Retinal pigment epithelial cell (primary cell): ENCODE measurements at places on chromosomes 2 and 18.

GRCh38 chr2:177783835-177784744, 288.5 kb downstream of the PDE11A start:
- no peak for DNase-seq

DNA sequence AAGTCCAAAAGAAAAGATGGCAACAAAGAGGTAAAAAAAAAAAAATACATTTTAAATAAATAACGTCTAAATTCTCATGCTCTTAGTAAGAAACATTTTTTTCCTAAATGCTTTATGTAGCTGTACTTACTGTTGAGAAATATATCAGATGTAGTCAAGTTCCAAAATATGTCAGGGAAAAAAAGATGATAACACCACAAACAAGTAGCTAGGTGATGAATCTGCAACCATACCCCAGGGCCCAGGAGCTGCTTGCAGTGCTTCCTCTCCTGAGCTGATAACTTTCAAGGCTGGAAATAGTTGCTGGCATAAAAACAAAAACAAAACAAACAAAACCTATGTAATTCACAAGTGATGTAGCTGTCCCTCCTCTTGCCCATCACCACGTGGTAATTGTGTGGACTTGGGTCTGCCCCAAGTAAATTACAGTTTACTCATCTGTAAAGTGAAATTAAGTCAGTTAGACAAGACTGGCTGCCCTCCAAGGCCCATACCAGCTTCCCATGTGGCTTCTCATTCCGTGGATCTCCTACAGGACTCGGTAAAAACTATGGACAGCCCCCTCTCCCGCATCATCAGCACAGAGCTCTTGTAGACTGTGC, 82.6 kb downstream of the SP100 start:
- DNase-seq = peak; percentile 34

GRCh38 chr2:241898463-241899270, 29.1 kb downstream of the RTP5 start:
- no peak for DNase-seq

- no peak for DNase-seq
Measured at GRCh38 chr2:66968946-66969345, 428.2 kb upstream of the ETAA1 start.

GRCh38 chr2:2520401-2520811, 189.3 kb upstream of the MYT1L start:
- no peak for DNase-seq

DNA sequence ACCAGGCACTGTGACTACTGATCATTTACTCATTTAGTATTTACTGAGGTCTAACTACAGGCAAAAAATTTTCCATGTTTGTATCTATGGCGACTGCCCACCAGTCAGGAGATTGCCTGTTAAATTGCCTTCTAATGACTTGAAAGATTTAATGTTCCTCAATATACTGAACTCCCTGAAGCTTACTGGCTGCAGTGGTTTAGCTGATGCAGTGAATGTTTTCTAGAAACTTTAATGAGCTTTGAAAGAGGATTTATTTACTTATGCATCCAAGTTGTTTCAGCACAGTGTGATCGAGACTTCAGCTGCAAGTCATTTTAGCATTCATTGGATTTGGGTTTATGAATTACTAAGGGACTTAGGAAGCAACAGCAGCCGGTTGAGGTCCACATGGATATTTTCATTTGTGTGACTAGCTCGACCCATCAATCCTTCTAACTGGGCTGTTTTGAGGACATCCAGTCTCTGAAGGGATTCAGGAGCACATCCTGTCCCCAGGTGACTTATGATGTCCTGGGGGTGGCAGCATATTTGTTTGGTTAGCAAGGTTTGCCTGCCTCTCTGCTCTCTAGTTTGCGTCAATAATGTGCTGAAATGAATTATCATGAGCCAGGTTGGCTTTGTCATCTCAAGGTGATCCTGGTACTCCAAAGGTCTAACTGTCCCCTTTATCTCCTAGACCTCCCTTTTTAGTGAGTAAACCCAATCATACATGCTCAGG, 26.8 kb downstream of the ACMSD start:
- DNase-seq = peak; percentile 31

- DNase-seq = no peak
Measured at GRCh38 chr2:10576456-10576855, 113.3 kb downstream of the NOL10 start.

DNA sequence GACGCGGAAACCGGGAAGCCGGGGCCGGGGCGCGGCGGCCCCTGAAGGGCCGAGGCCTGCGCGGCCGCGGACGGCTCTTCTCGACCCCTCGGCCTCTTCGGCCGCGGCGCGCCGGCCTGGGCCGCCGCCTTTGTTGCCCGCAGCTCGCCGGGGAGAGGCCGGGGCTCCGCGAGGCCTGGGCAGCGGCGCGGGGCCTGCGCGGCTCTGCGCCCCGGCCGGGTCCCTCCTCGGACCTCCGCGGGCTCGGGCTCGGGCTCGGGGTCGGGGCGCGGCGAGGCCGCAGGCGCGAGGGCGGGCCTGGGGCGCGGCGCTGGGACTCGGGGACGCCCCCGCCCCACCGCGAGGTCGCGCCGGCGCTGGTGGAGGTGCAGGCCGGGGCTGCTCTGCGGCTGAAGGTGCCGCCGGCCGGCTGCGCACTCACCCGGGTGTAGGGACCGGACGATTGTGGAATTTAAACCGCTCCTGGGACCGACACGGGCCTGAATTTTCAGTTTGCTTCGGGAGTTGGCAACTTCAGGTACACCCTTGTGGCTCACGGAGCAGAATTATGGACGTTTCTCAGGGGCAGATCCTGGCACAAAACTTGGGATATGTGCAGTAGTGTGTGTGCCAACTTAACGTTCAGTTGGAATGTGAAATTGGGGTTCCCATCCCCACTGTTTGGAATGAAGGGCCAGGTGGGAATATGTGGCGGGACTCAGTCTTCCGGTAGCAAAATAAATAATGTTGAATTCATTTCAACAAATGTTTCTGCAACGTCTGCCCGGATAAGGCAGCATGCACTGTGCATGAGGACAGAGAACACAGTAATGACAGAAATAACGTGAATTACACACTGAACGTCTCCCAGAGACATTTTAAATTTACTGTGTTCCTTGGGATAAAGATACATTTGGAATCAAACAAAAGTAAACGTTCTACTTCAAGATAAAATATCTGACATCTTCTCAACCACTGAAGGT, 787 bp downstream of the SOCS6 start:
- DNase-seq = no peak

DNA sequence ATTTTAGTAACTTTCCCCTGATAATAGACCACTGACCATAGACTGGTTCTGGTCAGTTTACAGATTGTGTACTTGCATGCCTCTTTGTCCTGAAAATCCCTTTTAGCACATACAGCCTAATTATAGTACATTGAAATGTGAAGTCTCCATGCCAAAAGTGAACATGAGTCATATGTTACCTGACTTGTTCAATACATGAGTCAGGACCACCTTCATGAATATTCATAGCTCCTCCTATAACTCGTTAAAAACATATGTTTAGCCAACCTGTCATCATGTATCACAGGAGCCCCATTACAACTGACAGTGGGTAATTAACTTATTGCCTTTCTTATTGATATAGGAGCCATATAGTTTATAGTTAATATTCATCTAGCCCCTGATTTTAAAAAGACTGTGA, 78.6 kb downstream of the SH3YL1 start:
- DNase-seq = no peak

DNA sequence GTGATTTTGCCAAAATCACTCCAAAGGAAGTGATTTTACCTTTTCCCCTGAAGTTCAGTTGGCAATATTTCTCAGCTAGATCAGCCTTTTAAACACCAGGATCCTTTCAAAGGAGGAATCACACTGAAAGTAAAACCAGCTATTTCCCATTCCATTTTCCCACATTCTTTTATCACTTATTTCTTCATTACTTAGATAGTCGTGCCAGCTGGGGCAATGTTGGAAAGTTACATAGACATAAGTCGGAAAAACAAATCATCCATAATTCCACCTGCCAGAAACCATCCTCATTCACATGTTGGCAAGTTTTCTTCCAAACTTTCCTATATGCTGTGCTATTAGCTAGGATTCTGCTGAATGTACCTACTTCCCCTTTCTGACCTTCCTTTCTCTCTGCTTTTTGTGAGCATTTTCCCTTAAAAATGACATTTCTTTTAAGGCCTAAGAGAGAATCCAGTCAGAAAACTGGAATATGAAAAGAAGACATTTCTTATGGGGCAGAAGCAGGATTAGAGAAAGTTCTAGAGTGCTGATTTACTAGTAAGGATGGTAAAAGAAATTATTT, 170.0 kb upstream of the STK17B start:
- DNase-seq = no peak

GRCh38 chr2:72414137-72414760, 266.6 kb upstream of the CYP26B1 start:
- DNase-seq = no peak

- DNase-seq = no peak
Measured at GRCh38 chr2:211387734-211388133, 831.3 kb downstream of the CPS1 start.

- peak; percentile 29 for DNase-seq
Measured at GRCh38 chr18:43004421-43004820, 111.1 kb downstream of the RIT2 start.

GRCh38 chr2:120346667-120347358, 877 bp downstream of the INHBB start:
- DNase-seq = no peak

DNA sequence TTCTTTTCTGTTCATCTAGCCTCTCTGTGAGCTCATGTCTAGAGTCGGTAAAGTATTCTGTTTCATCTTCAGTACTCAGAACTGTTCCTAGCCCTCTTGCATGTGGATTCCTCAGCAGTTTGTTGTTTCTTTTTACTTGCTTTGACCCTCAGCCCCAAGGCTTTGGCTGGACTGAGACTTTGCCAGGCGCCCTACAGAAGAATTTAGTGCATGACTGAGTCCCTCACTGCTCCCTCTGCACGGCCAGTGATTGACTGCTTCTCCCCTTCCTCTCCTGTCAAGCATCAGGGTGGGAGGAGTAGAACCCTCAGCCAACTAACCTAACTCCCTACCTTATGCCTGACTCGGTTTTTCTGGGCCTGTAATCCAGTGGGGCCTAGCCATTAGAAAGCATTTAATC, 109.8 kb downstream of the ESCO1 start:
- DNase-seq = no peak

GRCh38 chr2:73176881-73177644, 25.3 kb upstream of the NOTO start:
- no peak for DNase-seq

GRCh38 chr2:213958086-213958485, 452.8 kb upstream of the VWC2L start:
- DNase-seq = no peak

DNA sequence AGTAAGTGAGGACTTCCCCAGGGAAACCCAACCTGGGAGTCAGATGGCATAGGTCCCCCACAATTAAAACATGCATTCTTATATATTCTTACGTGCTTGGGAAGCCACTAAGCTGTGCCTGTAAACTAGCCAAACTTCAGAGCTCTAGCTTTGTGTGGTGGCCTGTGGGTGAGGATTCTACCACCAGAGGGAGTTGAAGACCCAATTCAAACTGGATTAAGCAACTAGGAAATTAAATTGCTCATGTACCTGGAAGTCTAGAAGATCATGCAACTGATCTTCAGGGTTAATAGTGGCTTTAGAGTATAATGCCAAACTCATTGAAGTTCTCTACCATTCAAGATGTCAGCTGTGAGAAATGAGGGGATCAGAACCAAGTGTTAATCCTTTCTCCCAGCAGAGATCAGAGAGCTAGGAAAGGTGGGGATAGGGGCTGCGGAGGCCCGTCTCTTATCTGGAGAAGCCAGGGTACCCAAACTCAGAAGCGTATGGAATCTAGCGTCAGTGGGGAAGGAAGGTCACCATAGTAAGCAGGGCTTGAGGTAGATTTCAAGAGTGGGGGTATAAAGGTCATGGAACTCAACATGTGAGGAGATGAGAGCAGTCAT, 53.2 kb upstream of the CCDC85A start:
- DNase-seq = peak; percentile 27

- no peak for DNase-seq
Measured at GRCh38 chr2:227657199-227657845, 9.3 kb upstream of the SCYGR5 start.

GRCh38 chr2:67571785-67572718, 174.9 kb downstream of the ETAA1 start:
- DNase-seq = no peak

DNA sequence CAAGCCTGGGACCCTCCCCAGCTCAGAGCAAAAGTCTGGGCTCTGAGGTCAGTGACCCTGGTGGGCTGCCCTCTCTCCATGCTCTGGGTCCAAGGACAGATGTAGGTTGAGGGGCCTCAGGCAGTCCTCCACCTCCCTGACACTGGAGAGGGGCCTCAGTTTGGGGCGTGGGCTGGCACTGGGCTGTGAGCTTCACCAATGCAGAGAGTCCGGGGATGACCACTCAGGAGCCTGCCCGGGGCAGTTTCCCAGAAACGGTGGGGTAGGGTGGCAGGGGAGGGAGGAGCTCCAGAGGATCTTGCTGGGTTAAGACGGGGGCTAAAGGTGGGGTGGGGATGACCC, 40.5 kb upstream of the SMAD7 start:
- no peak for DNase-seq

GRCh38 chr18:12943215-12943614, 4.6 kb upstream of the SEH1L start:
- DNase-seq = no peak

- DNase-seq = no peak
Measured at GRCh38 chr2:197847651-197848401, 43.4 kb downstream of the PLCL1 start.

DNA sequence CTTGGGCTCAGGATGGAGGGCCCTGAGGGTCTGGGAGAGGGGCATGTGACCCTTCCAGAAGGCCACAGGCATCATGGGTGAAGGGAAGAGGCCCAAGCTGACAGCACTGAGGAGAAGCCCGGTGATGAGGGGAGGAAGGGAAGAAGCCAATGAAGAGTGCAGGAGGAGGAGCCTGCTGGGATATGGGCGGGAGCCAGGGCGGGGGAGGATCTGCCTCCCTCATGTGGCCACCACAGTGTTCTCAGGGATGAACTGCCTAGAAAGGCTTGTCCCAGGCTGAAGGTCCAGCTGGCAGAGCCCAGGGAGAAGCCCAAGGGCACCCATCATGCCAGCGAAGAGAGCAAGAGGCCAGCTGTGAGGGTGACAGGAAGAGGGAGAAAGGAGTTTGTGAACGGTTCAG, 24.6 kb upstream of the PLB1 start:
- no peak for DNase-seq

- DNase-seq = no peak
Measured at GRCh38 chr18:55839343-55839742, 251.4 kb upstream of the TCF4 start.

- no peak for DNase-seq
Measured at GRCh38 chr2:210961249-210961648, 404.9 kb downstream of the CPS1 start.

GRCh38 chr2:85342156-85342555, 12.2 kb downstream of the RETSAT start:
- DNase-seq = no peak

- no peak for DNase-seq
Measured at GRCh38 chr2:175205523-175205922, 24.0 kb upstream of the ATP5MC3 start.

- DNase-seq = peak; percentile 14
Measured at GRCh38 chr2:35501076-35501475, 854.5 kb upstream of the CRIM1 start.

GRCh38 chr2:204824751-204825453, 279.6 kb downstream of the PARD3B start:
- DNase-seq = no peak
